ENCODE measurements at places on chromosomes 12 and 14.

DNA sequence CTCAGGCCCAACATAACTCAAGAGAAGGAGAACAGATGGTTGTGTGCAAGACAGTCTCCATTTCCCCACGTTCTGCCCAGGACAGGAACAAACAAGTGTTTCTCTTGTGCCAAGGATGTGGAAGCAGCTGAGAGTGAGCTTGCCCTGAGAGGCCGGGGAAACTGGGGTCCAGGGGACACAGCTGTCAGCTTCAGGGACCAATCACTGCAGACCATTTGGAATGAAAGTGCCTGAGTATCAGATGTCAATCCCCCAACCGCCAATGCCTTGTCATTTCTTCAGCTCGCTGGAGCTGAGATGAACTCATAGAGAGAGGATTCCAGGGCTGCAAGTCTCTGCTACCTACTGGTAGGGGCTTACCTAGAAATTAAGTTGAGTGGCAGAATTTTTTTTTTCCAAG is 71.9 kb upstream of the METAP2 start:
- DNase-seq: no peak

DNA sequence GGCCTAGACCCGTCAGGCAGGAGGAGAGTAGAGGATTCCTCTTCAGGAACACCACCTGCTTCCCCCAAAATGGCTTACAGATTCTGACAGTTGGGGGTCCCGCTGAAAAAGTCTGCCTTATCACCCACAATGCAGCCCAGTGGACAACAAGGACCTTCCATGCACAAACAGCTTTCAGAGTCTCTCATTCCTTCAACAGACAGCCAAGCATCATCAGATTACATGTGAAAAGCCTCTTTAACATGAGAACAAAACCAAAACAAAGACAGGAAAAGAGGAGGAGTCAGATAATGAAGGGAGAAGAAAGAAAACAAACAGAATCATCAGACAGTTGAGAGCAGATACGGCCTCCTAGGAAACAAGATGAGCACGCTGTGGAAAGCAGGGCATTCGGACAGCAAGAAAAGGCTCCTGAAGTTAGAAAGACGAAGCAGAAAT is 18.3 kb downstream of the KCTD10 start:
- no peak for DNase-seq

DNA sequence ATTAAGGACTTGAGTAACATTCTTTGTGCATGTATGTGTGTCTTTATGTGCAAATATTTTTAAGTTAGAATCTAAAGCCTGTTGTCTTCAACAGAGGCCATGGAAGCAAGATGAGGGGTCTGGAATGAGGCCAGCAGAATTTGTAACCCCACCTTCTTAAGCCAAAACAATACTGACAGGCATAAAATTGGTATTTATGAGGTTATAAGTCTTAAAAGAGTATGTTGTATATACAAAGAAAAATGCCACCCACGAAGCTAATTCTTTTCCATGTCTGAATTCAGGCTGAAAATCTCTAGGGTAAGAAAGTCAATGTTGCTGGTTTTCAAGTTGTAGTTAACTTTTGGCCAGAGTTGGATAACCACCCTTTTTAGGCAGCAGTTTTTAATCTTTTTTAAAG is 86.2 kb upstream of the TMTC1 start:
- no peak for DNase-seq

DNA sequence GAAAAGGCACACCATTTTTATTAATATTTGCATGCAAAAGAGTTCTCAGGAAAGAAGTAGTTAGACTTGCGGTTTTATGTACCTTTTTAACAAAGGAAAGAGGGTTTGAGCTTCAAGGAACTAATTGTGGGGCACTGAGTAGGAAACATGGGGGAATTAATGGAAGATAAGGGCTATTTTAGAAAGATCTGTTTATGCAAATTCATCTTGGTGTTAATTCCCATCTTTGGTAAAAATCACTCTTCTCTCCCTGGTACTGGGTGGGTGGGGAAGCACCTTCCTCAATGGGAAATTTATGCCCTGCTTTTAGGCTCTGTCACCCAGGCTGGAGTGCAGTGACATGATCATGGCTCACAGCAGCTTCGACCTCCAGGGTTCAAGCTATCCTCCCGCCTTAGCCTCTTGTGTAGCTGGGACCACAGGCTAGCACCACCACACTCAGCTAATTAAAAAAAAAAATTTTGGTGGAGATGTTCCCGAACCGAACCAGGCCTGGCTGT is 30.1 kb upstream of the RESF1 start:
- DNase-seq: no peak

GRCh38 chr12:33602515-33602914 is 162.9 kb upstream of the SYT10 start:
- DNase-seq: no peak

DNA sequence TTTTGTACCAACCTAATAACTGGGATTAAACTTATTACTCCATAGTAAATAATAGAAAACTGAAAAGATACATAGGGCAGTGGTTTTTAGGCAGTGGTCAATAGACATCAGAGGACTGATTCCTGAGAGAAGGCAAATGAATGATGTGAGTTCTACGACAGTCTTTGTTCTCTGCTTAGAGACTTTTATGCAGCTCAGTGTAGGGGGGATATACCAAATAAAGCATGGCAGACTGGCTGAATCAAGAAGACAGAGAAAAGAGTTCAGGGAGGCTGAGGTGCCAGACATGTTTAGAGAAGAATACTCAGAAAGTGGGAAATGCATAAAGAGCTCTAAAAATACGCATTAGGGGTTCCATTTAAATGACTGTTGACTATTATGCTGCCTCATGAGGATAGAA is 320.8 kb upstream of the FAR2 start:
- DNase-seq: no peak

- no peak for DNase-seq
These were observed 159.0 kb upstream of the SFSWAP start for GRCh38 chr12:131551675-131552491.

GRCh38 chr12:113231235-113232088 is 10.2 kb downstream of the TPCN1 start:
- DNase-seq: no peak

- DNase-seq: no peak
These were observed 50.5 kb upstream of the RAP1B start for GRCh38 chr12:68559984-68560850.

DNA sequence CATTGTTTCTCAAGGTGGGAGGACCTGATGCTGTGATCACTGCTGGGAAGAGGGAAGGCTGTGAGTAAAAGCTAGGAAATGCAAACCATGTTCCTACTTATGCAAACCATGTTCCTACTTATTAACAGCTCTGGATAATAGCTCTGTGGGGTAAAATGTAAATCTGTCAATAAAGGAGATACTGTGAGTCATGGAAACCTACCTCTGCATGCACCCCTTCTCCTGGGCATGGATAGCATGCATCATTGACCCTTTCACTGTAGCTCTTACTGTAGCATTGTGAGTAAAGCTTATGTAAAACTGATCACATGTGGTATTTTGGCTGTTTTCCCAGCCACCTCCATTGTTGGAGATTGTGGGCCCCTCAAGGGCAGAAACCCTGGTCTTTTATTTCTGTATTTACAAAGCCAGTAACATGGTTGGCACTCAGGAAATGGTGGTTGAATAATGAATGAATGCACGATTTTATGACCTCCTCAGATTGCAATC is 253.7 kb downstream of the GRIN2B start:
- DNase-seq: no peak

- no peak for DNase-seq
These were observed 171.3 kb upstream of the PLXNC1 start for GRCh38 chr12:93977081-93977480.
